GM23338 (cell line): ENCODE measurements at places on chromosomes 5 and 9.

- DNase-seq: peak; percentile 78
Measured at GRCh38 chr5:54217826-54218503, 92.4 kb downstream of the ARL15 start.

- no peak for DNase-seq
Measured at GRCh38 chr5:158287643-158288271, 428.8 kb upstream of the CLINT1 start.

DNA sequence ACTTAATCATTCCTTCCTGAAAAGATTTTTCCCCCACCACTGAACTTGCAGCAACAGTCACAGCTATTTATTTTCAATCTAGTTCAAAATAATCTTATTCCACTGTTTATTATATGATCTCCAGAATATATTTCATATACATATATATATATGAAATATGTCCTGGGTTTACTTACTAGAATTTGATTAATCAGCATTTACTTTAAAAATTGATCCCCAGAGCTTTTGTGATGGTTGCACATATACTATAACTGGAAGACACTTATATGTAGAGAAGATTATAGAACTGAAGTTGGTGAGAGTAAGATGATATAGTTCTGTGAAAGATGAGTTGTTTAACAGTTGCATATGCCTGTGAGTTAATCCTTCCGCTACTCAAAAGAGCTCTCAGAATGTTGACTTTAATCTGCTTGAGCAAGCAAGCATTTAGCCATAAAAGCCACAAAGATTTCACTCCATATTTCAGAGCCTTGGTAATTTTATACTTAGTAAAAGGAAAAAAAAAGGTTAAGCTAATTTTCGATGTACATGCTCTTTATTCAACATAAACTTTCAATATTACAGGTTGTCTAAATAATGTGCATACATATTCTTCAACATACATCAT is 399.3 kb upstream of the CDH9 start:
- DNase-seq: no peak

- no peak for DNase-seq
Measured at GRCh38 chr5:58793888-58794657, 211.2 kb downstream of the RAB3C start.

GRCh38 chr9:952546-952945 is 23.9 kb upstream of the DMRT3 start:
- no peak for DNase-seq

DNA sequence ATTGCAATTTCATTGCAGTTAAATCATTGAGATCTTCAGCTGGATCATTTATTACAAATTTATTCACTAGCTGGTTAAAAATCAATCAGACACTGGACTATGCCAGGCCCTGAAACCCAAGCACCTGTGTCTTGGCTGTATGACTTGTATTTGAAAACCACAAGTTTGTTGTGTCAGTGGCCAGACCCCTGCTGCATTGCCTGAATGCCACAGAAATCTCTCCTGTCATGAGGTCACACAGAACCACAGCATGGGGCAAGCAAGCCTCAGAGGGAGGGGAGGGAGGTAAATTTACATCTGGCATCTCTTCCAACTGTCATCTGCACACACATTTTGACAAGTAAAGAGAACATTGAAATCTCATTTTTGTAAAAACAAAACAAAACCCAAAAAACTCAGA is 90.0 kb downstream of the ARRDC3 start:
- peak; percentile 57 for DNase-seq

DNA sequence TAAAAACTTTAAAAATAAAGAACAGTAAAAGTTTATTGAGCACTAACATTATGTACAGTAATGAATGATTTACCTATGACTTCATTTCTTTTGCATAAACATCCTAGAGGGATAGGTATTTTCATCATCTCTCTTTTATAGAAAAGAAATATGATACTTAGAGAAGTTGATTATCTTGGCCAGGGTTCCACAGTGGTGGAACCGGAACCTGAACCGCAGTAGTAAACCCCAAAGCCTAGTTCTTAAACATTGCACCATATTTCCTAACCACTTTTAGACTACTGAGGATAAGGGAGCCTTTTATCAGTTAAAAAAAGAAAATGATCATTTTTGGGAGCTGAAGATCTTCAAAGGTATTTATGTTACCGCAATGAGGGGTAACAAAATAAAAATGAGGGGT is 205.7 kb upstream of the SGCD start:
- no peak for DNase-seq

- DNase-seq: peak; percentile 80
Measured at GRCh38 chr9:75265525-75265972, 177.2 kb downstream of the OSTF1 start.

DNA sequence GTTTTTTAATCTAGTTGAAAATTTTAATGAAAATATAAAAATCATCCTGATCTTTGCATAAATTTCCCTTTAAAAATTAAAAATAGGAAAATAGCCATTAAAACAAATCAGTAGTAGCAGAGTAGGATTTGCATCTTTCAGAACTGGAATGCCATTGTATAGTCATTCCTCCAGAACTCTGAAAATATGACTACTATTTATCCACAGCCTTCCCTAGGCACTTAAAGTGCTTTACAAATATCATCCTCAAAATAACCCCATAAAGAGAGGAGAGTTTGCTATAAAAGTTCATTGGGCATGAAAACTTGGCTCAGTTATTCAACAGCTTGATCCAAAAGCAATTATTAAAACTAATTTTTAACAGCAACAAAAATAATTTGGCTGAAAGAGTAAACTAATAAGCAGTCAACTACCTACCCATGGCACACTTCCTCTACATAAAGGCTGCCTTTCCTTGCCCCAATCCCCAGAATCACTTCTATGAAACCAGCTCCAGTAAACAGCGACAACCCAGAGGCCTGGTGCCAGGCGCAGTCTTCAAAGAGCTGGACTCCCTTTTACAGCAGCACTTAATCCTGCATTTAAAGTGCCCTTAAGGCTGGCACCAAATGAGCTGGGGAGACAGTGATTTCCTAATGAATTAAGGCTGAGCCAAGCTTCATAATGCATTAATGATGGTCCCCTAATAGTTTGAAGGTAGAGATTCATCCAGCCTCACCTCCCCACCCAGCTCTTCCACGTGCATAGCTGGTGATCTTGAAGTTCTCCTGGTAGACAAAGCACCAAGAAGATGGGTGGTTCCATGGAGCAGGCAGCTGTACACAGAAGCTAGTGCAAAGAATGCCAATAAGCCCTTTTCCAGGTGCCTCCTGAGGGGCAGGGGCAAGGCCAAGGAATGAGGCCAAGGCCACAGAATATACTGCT is 36.1 kb downstream of the LHFPL2 start:
- DNase-seq: no peak

DNA sequence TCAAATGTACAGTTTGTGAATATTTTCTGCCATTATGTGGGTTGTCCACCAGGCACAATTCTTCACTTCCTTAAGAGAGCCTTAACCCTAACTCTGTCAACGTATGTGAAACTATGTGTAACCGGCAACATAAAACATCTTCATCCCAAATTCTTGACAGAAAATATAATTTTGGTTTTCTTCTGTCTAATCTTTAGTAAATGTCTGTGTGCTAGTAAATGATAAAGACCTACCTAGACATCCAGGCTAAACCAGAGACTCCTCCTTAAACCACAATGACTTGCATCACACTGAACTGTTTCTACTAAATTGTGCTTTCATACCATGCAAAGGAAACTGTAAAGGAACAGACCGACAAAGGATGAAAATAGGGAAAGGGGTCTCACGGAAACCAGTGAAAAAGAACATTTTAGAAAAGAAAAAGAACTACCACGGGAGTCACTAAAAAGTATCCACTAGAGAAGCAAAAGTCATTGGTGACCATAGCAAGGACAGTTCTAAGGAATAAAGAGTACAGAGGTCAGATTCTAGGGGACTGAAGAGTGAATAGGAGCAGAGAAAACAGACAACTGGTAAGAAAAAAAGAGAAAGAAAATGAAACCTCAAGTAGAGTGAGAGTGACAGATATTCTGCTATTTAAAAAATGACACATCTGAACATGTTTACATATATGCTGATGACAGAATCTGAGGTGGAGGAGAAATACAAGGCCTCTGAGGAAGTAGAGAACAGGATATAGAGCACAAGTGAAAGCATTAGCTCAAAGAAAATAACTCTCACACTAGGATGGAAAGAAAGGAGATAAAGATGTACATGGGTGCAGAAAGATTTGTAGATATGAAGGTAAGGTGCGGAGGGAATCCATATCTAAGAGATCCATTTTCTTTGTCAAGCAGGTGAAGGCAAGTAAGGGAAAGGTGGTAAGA is 49.4 kb downstream of the FNIP1 start:
- DNase-seq: no peak

DNA sequence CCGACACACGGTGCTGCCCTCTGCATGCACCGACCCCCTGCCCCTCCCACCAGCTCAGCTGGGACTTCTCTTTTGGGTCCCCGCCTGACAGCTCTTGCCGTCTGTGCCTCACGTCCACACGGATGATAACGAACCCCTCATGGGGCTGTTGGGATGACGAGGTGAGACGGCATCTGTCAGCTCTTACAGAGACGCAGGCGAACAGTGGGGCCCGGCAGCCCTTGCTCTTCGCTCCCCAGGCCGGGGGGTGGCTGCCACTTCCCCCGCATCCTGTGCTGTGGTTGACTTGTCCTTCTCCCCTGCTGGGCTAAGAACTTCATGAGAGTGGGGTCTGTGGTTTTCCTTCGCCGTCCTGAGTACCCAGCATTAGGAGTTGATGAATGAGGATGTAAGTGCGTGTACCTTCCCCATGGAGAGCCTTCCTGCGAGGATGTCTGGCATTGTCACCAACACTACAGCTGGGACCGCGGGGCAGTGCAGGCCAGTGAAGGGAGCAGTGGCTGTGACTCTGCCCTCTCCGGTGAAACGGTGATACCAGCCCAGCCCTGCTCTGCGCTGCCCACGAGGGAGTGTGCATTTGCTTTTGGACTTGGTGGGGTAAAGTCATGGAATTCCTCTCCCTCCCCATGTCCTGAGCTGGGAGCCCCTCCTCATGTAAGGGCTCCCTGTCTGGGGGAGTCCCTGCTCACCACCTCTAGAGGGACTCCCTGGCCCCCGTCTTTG is 23.2 kb downstream of the HK3 start:
- DNase-seq: no peak

GRCh38 chr9:5419987-5420386 is 17.7 kb downstream of the PLGRKT start:
- no peak for DNase-seq

GRCh38 chr9:128215491-128216409 is 12.6 kb downstream of the DNM1 start:
- DNase-seq: no peak

DNA sequence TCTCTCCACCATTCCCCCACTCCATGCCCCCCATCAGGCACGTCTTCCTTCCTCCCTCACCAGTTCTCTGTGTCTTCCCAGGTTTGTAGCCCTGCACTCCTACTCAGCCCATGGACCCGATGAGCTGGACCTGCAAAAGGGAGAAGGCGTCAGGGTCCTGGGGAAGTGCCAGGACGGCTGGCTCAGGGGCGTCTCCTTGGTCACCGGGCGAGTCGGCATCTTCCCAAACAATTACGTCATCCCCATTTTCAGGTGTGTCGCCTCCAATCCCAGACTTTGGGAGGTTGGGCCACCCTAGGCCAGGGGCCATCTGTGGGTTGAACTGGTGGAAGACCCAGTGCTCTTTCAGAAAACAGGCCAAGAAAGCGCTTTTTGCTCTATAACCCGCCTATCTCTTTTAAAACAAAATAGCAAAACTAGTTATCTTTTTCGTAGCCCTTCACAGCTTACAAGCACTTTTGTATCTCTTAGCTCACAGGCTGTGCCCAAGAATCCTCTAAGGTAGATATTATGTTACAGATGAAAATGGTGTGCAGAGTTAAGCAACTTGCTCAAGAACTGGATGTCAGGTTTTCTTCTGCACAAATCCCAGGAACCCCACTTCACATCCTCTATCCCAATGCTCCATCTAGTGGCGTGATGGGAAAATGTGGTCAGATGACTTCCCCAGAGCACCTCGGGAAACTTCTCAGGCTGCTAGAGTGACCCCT is 56.2 kb downstream of the PLAC8L1 start:
- peak; percentile 86 for DNase-seq

DNA sequence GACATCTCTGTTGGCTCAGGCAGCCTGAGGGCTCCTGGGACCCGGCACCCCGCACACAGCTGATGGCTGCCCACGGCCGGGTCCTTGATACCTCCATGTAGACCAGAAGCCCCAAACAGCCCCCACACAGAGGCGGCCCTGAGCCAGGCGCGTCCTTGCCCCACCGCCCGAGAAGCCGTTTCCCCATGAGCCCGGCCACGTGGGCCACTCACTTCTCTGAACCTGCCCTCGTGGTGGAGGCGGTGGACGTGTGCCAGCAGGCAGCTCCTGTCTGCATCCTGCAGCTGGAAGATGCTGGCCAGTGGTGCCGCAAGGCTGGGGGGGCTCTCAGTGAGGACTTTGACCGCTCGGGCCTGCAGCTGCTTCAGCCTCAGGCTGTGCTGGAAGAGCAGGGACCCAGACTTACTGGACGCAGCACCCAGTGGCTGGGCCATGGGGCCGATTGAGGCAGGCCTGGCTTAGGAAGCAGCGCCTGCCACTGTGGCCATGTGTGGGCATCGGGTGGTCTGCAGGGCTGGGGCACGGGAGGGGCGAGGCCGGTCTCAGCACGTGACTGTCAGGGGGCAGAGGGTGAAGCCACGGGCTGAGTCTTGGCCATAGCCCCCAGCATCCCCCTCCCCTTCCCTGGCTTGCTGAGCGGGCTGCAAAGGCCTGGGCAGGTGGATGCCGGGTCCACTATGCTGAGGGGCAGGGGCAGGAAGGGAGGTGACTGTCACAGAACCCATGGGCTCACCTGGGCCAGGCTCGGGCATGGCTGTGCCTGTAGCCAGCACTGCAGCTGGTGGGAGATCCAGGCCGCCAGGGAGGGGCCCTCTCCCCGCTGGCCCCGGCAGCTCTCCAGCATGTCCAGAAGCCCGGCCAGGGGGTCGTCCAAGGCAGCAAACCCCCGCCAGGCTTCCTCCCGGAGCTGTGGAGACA is 50.0 kb downstream of the EXD3 start:
- DNase-seq: no peak

GRCh38 chr9:18623221-18624079 is 149.5 kb downstream of the ADAMTSL1 start:
- no peak for DNase-seq

- DNase-seq: no peak
Measured at GRCh38 chr9:6121707-6122106, 93.9 kb upstream of the IL33 start.

DNA sequence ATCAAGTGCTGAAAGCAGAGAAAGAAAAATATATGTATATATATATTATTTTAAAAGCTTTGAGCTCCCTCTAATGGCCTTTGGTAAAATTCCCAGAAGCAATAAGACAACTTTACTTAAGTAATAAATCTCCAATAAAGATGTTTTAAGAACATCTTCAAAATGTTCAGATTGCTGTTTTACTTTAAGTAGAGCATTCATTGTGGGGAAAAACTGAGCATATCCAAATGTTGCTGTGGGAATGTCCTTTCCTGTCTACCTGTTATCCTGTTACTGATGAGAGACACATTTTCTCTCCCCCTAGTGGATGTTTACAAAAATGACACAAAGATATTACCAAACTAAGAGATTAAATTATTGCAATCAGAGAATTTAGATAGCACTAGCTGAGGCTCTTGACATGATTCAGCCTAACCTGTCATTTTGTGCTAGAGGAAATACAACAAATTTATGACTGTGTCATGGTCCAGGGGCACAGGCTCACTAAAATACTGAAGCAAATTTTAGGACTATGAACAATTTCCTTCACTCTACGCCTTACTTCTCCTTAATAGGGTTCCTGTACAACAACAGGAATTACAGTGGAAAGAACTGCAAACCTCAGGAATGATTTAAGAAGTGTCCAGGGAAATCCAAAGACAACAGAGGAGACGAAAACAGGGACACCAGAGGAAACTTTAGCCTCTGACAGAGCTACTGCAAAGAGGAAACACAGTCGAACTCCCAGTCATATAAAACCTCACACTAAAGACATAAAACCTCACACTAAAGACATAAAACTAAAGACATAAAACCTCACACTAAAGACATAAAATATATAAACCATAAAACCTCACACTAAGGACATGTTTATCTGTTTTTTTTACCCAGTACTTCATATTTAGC is 24.3 kb upstream of the PRRC1 start:
- peak; percentile 56 for DNase-seq
